Left hindlimb (tissue), 1 donor: ENCODE measurements at places on chromosomes 1 and 21.

GRCh38 chr1:64176659-64177058, 26.8 kb upstream of the UBE2U start:
- DNase-seq, result no peak

DNA sequence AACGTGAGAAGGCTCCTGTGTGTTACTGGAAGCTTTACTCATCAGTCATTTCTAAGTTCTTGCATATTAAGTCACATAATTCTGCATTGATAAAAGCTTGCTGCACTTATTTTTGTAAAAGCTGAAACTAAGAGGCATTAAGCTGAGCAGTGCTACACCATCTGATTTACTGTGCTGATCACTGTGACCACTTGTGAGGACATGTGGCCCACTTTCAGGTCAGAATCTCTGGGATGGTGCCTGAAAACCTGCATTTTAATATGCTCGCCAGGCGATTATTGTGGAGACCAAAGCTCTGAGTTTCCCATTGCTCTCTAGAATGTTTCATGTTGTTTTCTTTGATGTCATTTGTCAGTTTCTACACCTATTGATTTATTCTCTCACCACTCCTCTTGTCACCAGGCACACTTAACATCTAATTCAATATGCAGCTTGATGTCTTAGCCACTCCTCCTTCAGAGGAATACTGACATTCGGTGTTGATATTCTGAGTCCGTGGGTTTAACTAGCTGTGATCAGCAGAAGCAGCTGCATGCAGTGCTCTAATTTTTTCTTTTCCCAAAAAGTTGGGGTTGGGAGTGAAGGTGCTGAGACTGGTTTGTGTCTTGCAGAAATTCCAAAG, 85.3 kb downstream of the RAVER2 start:
- DNase-seq, result no peak

- DNase-seq, result no peak
Measured at GRCh38 chr1:28811766-28812668, at the start of gene OPRD1. Gene OPRD1, plus strand, starts transcription at chr1:28812170. Its CDS starts 214 bp downstream, at chr1:28812384.

DNA sequence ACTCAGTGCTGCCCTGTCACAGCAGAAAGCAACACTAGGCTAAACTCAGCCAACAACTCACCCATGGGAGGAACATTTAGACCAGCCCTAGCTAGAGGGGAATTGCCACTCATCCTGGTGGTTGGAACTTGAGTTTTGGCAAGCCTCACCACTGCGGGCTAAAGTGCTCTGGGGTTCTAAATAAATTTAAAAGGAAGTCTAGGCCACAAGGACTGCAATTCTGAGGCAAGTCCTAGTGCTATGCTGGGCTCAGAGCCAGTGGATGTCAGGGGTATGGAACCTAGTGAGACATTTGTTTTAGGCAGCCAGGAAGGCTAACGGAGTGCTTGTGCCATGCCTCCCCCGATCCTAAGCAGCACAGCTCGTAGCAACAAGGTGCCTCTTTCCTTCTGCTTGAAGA, 78.0 kb downstream of the RGS13 start:
- DNase-seq, result peak; percentile 33
